ENCODE measurements at places on chromosomes 6 and 20. TPM values are rescaled to one million over a fixed set of nuclear protein-coding genes. Genes with fewer than 3 reads are reported as not detected.

GRCh38 chr20:878511-879307 is 37.4 kb downstream of the ANGPT4 start:
- H3K4me3 ChIP-seq = no peak overlapping the region
- no peak for DNase-seq
- no peaks in the 10 kb centered on the region for H3K27me3 ChIP-seq
- H3K36me3 ChIP-seq = no peaks in the 10 kb centered on the region

GRCh38 chr20:25706793-25707192 is 10.1 kb upstream of the ZNF337 start:
- H3K4me1 ChIP-seq = no peaks in the 10 kb centered on the region
- no peaks in the 10 kb centered on the region for H3K36me3 ChIP-seq
- H3K27ac ChIP-seq = no peak overlapping the region

DNA sequence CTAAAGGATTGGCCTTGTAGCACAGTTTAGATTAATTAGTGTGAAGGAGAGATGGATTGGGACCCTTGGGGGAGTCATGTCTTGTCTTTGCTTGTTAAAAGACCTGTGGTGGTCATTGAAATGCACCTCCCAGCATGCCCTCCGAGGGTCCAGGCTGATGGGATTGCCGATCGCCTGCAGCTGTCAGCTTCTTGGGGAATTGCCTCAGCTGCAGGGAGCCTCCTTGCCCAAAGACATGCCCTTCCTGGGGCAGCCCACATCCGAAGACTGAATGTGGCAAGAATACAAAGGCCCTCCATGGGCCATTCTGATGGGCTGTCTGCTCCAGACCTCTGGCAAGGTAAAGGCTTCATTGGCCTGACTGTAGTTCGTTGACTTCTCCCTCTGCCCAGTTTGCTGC is 150.7 kb downstream of the FARS2 start:
- H3K27ac ChIP-seq = no peak overlapping the region
- no peaks in the 10 kb centered on the region for H3K36me3 ChIP-seq
- DNase-seq = no peak
- no peak overlapping the region for H3K4me3 ChIP-seq
- no peaks in the 10 kb centered on the region for H3K27me3 ChIP-seq

Gene MUC21
- total RNA-seq = 0.28 TPM

DNA sequence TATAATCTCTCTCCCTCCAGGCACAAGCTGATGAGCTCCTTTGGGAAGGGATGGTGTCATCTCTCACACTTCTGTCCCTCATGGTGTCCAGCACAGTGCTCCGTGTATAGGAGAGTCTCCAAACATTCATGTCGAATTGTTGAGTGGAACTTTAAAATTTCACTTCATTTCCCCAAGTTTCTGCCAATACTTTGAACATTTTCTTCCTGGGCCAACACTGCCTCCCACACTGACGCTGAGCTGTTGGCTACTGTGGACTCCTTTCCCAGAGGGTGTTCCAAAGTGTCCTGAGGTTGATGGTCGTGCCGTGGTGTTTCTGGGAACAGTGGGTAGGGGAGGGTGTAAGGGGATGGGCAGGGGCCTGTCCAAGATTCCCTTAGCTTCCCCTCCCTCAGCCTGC is 122.7 kb downstream of the TIAM2 start:
- no peak overlapping the region for H3K27ac ChIP-seq
- H3K4me1 ChIP-seq = no peaks in the 10 kb centered on the region
- DNase-seq = no peak
- H3K36me3 ChIP-seq = no peaks in the 10 kb centered on the region
- H3K27me3 ChIP-seq = no peaks in the 10 kb centered on the region
- no peak overlapping the region for H3K4me3 ChIP-seq

DNA sequence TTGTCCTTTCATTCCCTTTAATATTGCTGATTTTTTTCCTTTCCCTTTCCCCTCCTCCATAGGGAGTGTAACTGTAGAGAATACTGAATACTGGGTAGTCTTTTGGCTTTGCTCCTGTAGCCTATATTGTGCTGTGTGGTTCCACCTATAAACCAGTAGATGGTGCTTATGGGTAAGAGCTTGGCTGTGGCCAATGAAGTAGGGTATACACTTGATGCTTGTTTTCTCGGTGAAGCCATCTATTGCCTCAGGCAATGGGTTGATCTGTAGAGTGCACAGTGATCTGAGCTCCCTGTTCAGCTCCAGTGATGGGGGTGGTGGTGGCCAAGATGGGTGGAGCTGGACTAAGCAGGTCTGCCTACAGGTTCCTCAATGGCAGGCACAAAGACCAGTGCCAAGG is 203.3 kb upstream of the IMPG1 start:
- no peak overlapping the region for H3K4me3 ChIP-seq
- no peaks in the 10 kb centered on the region for H3K27me3 ChIP-seq
- DNase-seq = no peak
- no peaks in the 10 kb centered on the region for H3K4me1 ChIP-seq
- no peaks in the 10 kb centered on the region for H3K36me3 ChIP-seq

GRCh38 chr6:15344192-15344519 is 98.3 kb downstream of the JARID2 start:
- H3K36me3 ChIP-seq = no peaks in the 10 kb centered on the region
- no peak for DNase-seq
- H3K27ac ChIP-seq = no peak overlapping the region
- H3K4me1 ChIP-seq = no peaks in the 10 kb centered on the region
- H3K4me3 ChIP-seq = no peak overlapping the region

DNA sequence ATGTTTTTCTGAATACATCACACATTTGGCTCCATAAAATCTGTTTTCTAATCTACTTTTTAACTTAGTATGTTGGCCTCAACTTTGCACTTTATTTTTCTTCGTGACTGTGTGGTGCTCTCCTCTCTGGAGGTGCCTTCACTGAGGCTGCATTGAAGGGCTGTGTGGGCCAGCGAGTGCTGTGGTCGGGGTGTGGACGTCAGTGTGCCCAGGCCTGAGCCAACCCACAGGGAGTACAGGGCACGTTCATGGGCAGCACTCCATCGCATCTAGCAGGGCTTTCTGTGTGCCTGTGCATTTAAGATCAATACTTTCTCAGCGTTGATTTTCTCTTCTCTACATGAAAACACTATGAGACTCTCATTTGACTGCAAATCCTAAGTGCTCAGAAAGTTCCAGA is 37.8 kb downstream of the DACT2 start:
- no peaks in the 10 kb centered on the region for H3K36me3 ChIP-seq
- H3K27me3 ChIP-seq = no peaks in the 10 kb centered on the region
- no peaks in the 10 kb centered on the region for H3K4me1 ChIP-seq
- no peak for DNase-seq
- no peak overlapping the region for H3K4me3 ChIP-seq

- no peak overlapping the region for H3K27ac ChIP-seq
- no peak for DNase-seq
- H3K4me1 ChIP-seq = no peaks in the 10 kb centered on the region
These were observed 12.2 kb downstream of the GTPBP2 start for GRCh38 chr6:43616725-43617472.

Gene POLH
- total RNA-seq = 9.2 TPM

- H3K4me3 ChIP-seq = no peak overlapping the region
- H3K4me1 ChIP-seq = no peaks in the 10 kb centered on the region
- no peak overlapping the region for H3K27ac ChIP-seq
- no peak for DNase-seq
- H3K27me3 ChIP-seq = no peaks in the 10 kb centered on the region
These were observed 44.9 kb downstream of the KCTD20 start for GRCh38 chr6:36487698-36488097.

- no peak overlapping the region for H3K27ac ChIP-seq
- no peaks in the 10 kb centered on the region for H3K27me3 ChIP-seq
- no peaks in the 10 kb centered on the region for H3K36me3 ChIP-seq
- no peak overlapping the region for H3K4me3 ChIP-seq
These were observed 164.2 kb upstream of the SUPT3H start for GRCh38 chr6:45541934-45542333.

Gene MATN4
- not detected for total RNA-seq

Gene PTPRT
- total RNA-seq = 1.5 TPM
